CD8-positive, alpha-beta T cell (primary cell): ENCODE measurements at places on chromosomes 6 and 20.

DNA sequence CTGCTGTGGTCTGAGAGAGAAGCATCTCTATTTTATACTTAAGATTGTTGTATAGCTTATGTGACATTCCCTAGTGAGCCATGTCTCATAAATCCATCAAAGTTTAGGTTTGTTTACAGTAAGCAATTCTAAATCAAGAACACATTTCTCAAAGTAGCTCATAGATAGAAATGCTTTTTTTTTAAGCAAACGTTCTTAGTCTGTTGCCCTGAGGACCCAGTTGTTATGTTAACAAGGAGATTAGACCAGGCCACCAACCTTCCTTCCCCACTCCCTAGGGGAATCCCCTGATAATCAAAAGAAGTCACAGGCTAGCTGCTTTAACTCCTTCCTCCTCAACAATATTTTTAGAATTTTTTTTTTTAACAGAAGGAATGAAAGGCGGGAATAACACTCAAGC is 169.0 kb downstream of the FUT9 start:
- DNase-seq = no peak

DNA sequence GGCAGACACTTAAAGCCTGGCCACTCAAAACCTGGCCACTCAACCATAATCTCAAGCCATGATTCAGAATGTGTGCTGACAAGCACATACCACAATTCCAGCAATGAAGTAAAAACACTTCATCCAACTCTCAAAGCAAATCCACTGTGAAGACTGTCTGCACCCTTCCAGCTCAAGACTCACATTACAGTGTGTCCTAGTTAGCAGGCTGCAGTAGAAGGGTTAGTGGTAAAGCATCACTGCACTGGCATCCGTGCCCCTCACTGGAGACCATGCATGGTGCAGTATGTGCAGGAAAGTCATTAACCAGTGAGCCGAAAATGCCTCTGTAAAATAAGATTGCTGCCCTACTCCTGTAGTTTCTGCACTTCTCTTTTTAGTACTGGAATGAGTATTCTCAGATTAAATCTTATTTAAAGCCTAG is 43.4 kb downstream of the SLC23A2 start:
- DNase-seq = no peak

DNA sequence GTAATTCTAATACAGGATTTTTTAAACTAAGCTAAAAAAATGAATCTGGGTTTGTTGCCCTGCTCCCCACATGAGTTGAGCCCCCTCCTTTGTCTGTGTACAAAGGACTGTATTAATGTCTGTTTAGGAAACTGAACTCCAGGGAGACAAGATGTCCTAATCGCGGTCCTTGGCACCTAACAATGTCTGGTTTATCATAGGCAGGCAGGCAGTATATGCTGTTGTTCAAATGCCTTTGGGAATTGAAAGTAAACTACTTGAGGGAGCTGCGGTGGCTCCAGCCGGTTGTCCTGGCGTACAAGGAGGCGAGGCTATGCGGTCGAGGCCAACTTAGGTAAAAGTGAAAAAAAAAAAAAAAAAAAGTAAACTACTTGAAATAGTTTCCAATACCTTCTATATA is 98.5 kb downstream of the TULP4 start:
- no peak for DNase-seq

- DNase-seq = no peak
Measured at GRCh38 chr20:23244156-23244915, 106.3 kb upstream of the NXT1 start.

DNA sequence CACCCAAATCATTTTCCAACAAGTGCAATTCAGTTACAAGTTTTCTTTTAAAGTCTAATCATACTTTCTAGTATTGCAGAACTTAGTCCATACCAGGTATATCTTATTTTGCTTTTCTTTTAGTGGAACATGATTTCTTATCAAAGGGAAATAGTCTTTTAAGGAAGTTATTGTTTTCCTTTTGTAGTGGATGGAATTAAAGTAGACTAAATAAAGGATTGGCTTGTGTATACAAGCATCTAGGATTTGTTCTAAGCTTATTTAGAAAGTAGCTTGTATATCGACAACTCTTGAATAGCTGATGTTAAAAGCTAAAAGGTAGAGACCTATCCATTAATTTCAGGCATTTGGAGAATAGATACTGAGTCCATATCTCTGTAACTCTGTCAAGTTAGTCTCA is 14.8 kb downstream of the DCBLD1 start:
- no peak for DNase-seq

GRCh38 chr6:76876922-76877553 is 586.3 kb downstream of the HTR1B start:
- DNase-seq = no peak

DNA sequence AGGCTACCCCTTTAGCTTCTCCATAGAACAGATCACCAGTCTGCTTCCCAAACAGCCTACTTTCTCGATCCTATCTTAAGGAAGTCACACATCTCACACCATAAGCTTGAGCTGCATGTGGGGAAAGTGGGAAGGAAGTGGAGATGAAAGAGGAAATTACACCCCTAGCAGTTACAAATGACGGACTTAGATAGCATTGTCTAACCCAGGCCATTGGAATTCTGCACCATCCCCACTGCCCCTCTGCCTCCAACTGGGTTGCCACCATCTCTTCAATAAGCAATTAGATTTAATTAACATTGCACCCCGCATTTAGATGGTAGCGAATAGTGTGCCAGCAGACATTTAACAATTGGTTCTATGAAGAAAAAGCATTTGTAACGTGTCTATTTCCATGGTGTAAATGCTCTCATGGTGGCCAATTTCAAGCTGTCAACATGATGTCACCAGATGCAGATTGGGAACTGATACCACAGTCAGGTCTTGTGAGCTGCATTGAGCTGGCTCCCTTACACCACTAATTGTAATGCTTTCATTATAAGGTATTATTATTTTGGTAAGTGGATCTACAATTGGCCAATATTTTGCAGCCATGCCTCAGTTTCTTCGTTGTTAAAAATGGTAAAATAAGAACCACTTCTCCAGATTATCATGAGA is 124.7 kb downstream of the CD24 start:
- DNase-seq = no peak

DNA sequence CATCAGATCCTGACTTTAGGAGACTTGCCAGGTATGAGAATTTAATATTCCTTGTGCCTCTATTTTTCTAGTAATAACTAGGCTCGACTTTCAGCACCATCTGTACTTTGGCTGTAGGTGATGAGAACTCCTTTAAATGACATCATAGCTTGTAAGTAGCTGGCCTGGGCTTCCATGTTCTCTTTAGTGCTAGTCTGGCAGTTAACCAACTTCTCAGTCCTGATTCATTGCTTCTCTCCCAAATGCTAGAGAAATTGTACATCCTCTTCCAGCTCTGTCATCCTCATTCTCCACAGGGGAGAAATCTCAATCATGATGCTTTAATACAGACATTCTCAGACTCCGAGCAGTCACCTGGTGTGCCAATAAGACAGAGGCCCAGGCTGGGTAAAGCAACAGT is 143.5 kb upstream of the MOCS1 start:
- no peak for DNase-seq

- DNase-seq = peak; percentile 45
Measured at GRCh38 chr6:108541843-108542759, 18.6 kb upstream of the FOXO3 start.

DNA sequence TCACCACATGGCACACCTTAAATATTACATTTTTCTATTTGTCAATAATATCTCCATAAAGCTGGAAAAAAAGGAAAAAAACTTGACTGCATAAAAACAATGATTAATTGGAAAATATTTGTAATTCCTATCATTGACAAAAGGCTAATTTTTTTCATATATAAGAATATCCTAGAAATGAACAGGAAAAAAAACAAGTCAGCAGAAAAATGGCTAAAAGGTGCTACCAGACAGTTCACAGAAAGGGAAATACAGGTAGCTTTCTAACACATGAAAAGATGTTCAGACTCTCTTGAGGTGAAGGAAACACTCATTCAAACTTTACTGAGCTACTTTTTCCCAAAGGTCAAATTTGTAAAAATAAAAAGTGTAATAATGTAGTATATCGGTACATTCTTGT is 104.1 kb upstream of the SCAF8 start:
- no peak for DNase-seq

GRCh38 chr6:119317007-119317406 is 32.6 kb downstream of the MAN1A1 start:
- no peak for DNase-seq

- no peak for DNase-seq
Measured at GRCh38 chr6:12403947-12404647, 113.9 kb downstream of the EDN1 start.

DNA sequence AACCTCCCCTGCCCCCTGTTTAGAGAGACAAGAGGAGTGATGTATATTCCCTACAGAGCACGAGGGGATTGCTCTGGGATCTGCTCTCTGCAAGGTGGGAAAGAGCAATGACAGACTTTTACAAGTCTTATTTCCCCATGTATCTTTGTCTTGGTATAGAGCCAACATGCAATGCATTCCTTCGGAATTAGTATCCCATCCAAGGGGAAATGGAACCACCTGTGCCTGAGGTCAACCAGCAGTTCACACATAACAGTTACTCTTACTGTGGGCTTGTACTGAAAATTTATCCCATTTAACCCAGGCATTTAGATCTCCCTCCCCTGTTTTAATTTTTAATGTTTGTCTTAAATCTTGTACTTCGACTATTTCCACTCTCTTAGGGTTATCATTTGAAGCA is 250.4 kb downstream of the C6orf118 start:
- DNase-seq = no peak

- DNase-seq = no peak
Measured at GRCh38 chr6:97842521-97842920, 559.5 kb upstream of the MMS22L start.

DNA sequence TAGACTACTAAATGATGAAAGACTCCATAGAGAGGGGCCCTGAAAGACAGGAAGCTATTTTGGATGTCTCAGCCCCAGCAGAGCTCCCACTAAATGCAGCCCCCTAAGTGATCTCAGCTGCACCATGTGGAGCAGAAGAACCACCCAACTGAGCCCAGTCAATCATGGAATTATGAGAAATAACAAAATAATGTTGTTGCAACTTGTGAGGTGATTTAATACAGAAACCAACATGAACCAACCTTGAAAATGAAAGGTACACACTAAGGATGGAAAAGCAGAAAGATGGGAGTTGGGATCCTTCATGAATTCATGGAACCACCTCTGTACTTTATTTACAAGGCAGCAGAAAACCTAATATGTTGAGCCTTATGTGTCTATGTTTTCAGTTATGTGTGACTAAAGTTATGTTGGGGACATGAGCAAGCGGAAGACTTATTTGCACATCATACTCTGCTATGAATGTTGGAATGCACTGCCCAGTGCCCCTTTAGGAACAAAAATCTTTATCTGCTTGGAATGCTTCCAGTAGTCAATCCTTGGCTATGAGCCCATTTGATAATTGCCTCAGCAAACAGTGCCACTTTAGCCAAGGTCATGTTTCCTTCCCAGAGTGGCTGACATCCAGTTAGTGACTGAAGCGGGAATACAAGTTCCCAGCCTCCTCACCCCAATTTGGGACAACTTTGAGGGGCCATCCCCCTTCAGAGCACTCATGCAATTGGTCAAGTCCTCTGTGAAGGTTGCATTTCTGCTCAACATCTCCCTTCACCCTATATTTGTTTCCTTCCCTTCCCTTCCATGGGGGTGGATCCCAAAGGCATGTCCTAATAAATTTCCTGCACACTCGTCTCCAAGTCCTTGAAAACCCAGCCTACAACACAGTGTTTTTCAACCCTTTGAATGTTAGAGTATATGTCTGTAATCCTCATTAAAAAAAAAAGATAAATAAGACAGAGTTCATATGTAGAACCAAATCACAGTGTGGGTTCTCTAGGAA is 18.4 kb downstream of the TP53RK start:
- no peak for DNase-seq

- DNase-seq = no peak
Measured at GRCh38 chr6:31697555-31697954, 5.6 kb downstream of the ABHD16A start.

GRCh38 chr6:117494283-117494682 is 11.8 kb downstream of the DCBLD1 start:
- DNase-seq = no peak

DNA sequence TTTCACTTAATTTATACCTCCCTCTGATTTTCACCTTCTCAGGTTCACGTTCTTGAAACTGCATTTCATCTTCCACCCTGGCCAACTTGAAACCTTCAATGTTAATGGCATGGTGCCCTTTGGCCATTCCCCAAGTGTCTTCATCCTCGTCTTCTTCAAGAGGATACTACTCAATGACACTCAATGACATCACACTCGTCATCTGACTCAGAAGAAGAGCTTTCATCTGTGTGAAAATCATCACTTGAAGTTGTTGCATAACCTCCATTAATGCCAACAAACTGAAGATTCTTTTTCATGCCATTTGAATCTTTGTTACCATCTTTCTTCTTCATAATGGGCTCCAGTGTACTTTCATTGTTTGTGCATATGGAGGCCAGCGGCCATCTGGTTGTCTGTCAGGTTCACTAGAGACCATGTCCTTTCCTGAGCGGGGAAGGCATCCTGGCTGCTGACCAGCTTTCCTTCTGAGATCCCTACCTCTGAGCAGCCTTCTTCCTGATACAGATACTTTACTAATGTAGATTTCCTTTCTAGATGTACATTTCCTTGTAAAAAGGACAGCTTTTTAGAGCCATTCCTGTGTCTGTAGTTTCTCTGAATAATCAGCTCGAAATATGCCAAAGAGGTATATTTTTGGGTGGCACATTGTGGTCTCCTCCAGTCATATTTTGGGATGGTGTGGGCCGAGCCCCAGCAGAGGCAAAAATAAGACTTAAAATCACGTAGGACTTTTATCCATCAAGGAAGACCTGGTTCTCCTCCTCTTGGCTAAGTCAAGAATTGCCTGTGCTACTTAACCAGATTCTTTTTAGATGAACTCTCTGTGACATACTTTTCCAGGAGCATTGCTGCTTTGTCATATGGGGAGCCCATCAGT is 21.3 kb downstream of the TRMT6 start:
- DNase-seq = no peak

GRCh38 chr20:46122516-46123481 is 4.7 kb downstream of the CD40 start:
- DNase-seq = no peak
